ENCODE measurements at places on chromosomes 3 and 15.

- DNase-seq: no peak
Observed at GRCh38 chr3:48655606-48656005, 7.1 kb downstream of the CELSR3 start.

GRCh38 chr3:120622870-120623726 is 27.0 kb downstream of the NDUFB4 start:
- peak; percentile 88 for DNase-seq

DNA sequence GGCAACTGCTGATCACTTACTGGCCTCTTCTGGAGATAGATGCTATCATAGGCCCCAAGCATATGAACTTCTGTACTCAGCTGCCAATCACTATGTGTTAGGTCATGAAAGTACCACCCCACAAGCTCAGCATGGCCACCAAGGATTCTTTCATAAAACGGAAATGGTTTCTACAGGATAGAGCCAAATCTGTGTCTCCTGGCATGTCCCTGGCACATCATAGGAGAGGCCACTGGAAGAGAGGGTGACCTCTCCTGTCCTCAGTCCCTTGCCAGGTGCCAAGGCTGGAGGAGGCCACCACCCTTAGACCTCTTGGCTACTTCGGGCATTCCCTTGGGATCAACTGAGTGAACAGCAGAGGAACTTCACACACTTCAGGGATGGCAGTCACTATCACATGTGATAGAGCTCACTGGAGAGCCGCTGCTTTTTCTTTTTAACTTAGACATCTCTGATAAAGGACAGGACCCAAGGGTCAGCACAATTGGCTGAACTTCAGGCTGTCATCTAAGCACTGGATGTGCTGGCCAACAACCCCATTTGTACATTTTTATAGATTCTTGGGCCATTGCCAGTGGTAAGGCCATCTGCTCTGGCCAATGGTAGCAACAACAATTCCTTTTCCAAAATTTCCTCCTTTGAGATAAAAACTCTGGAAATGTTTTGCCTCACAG is 425.2 kb downstream of the SQOR start:
- DNase-seq: no peak

- DNase-seq: no peak
Observed at GRCh38 chr3:102038477-102039142, 189.3 kb downstream of the NFKBIZ start.

DNA sequence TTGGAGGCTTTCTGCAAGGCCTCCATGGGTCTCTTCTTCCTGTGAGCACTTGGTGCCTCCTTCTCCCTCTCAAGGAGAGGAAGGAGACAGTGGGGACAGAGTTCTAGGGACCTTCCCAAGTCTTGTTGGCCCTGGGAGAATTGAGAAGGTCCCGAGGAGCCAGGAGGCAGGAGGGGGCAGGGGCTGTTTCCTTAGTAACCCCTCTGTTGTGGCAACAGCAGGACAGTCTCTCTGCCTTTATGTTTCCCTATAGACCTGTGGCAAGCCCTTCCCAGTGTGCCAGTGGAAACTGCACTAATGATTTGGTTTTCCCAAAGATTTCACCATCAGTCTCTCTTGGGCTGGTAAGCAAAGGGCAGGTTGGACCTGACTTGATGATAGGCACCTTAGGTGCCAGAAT is 87.8 kb upstream of the GALNT15 start:
- DNase-seq: no peak

DNA sequence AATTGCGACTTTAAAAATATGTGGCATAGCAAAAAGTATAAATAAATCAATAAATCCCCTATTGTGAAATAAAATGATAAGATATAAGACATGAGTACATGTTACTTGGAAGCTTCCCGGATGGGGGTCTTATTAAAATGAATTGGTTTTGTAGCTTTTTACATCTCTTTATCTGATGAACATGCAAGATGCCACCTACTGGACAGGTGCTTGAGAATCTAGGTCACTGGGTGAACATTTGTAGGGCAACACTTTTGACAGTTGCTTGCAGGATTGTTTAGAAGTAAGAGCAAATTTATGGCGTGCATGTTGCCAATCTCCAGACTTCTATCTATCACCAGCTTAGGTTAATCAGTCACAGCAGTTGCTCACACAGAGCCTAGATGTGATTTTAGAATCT is 362.7 kb upstream of the SUCLG2 start:
- DNase-seq: no peak

DNA sequence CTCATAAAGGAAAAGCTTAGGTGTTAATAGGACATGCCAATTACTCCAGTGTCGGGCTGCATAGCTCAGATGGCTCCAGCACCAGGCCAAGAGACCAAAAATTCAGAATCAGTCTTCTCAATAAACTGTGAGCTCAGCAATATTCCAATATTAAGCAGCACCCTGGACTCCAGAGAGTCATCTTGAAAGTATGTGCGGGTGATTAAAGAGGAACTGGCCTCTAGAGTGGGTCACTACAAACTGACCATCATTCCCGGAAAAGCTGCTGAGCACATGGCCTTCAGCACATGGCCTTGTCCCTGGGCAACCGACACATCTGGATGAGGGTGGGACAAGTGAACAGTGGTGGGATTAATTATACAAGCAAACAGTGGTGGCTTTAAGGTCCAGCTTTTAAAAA is 59.0 kb downstream of the MAGI1 start:
- DNase-seq: peak; percentile 93

- DNase-seq: peak; percentile 24
Observed at GRCh38 chr3:81643721-81644120, 117.7 kb downstream of the GBE1 start.

GRCh38 chr15:40348474-40348870 is 2.4 kb upstream of the PHGR1 start:
- no peak for DNase-seq

DNA sequence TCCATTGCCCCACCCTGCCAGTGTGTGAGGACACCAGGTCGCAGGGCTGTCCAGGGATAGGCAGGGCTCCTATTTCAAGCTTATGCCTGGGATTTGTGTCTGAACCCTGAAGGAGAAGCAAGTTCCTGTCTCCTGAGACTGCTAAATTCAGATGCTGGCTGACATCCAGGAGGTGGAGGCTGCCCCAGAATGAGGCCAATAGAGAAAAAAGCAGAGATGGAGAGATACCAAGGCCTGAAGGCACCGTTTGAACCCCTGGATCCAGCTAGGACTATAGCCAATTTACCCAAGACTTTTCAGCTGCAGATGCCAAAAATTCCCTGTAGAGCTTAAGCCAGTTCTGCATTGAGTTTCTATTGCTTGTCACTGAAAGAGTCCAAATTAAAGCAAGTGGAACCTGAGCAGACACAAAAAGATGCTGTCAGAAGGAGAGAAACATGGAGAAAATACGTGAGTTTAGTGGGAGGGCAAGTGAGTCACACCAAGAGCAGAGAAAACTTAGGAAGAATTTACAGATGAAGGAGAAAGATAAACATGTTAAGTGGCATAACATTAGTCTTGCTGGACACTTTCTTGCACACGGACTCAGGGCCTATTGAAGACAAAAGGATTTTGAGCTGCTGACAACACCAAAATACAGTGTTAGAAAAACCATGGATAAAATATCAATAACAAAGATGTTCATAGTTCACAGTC is 148.6 kb downstream of the CNTN3 start:
- peak; percentile 57 for DNase-seq

DNA sequence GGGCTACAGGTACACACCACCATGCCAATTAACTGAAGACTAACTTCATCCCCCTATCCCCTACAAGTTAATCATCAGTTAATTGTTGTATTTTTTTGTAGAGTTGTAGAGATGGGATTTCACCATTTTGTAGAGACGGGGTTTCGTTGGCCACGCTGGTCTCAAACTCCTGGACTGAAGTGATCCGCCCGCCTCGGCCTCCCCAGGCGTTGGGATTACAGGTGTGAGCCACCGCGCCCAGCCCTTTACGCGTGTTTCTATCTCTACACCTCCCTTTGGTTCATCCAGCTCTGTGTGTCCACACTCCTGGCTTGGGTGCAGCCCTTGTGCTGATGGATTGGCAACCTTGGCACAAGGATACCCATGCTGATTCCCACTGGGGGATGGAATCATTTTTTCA is 258.8 kb downstream of the FAM43A start:
- no peak for DNase-seq

- DNase-seq: no peak
Observed at GRCh38 chr3:88707837-88708236, 399.6 kb upstream of the EPHA3 start.

GRCh38 chr3:24545887-24546286 is 51.2 kb upstream of the THRB start:
- DNase-seq: no peak

- no peak for DNase-seq
Observed at GRCh38 chr3:112365035-112365434, 32.1 kb downstream of the CD200 start.

DNA sequence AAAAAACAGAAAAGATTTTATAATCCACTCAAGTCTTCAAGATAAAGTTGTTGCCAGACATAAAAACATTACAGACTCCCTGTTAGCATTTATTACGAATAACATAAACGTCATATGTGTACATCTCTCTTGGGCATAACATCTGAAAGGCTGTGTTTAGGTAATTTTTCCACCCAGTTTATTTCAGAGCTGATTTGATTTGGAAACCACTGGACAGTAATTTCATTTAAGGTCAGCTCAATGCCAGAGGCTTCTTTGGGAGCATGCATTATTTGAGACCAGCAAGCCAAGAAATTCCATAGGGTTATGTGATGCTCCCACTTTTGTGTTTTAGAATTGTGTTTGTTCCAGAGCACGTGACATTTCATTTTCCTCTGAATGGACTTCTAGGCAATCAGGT is 196.0 kb downstream of the AKAP13 start:
- DNase-seq: no peak

GRCh38 chr15:63066272-63066671 is 23.7 kb downstream of the TPM1 start:
- no peak for DNase-seq

DNA sequence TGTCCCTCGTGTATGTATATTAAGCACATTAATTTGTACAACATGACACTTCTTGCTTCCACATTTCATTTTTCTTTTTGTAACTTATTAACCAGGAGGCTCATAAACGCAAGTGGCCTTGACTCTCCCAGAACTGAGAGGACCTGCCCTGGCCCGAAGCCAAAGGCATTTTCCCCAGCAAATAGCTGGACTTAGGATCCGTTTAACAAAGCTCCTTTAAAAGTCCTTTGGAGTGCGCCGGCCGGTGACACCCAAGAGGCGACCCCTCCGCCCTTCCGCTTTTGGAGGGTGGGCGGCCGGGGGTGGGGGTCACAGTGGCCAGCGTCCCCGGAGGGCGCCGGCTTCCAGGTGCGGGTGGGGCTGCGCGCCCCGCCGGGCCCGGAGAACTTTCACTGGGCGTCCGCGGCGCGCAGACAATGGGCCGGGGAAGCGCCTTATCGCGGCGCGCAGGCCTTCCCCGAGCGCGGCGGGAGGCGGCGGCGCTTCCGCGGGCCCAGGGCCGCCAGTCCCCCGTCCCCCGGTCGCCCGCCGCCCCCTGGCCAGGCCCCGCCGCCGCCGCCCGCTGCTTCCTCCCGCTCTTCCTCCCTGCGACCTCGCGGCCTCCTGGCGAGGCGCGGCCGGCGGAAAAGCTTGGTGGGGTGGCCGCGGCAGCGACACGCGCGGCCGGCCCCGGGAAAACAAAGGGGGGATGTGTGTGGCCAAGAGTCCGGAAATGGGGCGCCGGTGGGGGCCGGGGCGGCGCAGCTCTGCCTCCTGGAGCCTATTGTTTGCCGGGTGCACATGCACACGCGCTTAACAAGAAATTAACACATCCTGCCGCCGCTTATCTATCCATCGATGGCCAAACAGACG is 613.4 kb downstream of the MCTP2 start:
- DNase-seq: no peak

DNA sequence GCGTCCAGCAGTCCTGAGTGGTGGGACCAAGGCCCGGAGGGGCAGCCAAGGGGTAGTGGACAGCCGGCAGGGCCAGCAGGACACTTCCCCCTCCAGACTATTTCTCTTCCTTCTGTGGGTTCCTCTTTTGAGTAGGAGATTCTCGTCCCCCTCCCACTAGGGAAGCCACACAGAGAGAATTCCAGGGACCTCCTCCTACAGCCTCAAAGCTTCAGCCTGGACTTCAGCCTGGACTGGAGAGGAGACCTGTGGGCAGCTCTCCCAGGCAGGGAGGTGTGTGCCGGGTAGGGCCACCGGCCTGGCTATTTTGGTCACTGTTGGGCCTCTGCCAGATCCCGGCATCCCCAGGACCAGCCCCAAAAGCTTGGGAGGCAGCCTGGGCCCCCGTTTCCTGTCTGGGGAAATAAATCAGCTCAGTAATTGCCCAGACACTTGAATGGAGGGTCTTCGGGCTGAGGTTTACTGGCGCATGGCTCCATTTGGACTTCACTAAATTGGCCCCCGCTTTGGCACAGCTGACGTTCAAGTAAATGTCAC is 1.3 kb downstream of the SLC6A6 start:
- peak; percentile 50 for DNase-seq

DNA sequence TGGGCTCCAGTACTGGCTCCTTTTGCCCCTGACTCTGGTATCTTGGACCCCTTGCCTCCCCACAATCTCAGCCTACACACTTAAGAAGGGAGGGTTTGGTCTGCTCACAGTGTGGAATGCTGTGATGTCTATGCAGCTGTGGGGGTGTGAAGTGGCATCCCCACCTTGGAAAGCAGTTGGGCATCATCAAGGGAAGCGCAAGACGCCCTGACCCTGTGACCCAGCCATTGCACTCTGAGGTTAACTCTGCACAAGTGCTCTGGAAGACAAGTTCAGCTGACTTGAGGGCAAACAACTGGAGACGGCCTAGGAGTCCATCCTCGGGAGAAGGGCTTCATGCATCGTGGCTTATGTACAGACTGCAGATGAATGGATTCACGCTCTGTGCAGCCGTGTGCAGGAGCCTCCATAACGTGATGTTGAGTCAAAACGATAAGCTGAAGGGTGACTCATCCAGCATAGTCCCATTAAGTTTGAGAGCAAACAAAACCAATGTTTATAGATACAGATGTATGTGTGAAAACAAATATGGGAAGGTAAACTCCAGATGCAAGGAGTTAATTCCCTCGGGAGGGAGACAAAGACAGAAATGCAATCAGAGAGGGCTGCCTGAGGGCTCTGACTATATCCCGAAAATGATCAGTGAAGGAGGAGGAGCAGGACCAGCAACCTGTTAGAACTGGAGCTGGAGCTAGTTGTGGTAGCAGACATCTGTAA is 86.8 kb downstream of the LSM3 start:
- peak; percentile 45 for DNase-seq

- DNase-seq: no peak
Observed at GRCh38 chr15:54707805-54708752, 488.7 kb downstream of the RSL24D1 start.

GRCh38 chr3:38031022-38031994 is 1.9 kb upstream of the PLCD1 start:
- peak; percentile 64 for DNase-seq
